ENCODE measurements at places on chromosomes 4 and X. TPM values are rescaled to one million over a fixed set of nuclear protein-coding genes. Genes with fewer than 3 reads are reported as not detected.
A peak's percentile ranks its signal among the peaks of the same experiment; 100 is the strongest.

The HERC3 gene
- total RNA-seq, result 23.3 TPM

The MAGED4 gene
- 0.15 TPM for total RNA-seq

The RTL9 gene
- 0.07 TPM for total RNA-seq

The FRAS1 gene
- total RNA-seq, result 0.52 TPM

DNA sequence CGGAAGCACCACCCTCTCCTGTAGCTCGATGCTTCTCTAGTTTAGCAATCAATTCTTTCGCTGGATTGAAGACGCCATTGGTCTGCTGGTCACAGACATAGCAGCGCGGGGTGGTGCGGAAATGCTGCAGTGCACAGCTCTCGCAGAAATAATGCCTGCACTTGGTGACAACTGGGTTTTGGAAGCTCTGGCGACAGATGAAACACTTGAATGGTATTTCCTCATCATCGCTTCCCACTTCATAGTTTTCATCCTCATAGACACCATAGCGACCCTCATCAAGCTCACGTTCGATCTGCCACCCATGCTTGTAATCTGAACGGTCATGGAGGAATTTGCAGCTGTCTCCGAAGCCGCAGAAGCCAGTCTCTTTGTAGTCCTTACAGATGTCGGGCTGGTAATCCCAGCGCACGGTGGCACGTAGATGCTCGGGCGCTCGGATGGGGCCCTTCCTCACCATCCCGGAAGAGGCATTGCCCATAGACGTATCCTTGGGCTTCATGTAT, 854 bp downstream of the RNF113A start:
- DNase-seq, result no peak

GRCh38 chr4:87540146-87541058, 11.2 kb upstream of the SPARCL1 start:
- peak; percentile 49 for DNase-seq

DNA sequence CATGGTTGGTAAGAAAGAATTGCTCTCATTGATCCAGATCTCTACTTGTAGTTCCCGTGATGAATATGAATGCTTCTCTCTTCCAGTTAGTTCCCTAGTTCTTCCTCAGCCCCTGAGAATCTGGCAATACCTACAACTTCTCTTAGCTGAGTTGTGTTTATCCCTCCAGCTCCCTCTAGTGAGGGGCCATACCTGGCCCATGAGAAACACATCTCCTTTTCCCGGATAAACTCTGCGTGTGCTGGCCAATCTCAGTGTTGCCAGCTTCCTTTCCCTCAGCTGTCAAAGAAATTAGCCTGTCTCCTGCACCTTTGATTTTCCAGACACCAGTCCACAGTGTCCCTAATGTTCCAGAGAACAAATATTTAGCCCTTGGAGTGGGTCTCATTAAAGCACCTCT, 5.7 kb downstream of the CBLL2 start:
- DNase-seq, result no peak

- DNase-seq, result no peak
Observed at GRCh38 chr4:109622626-109623025, 62.6 kb downstream of the MCUB start.

- DNase-seq, result no peak
Observed at GRCh38 chr4:113587640-113588275, 173.8 kb downstream of the CAMK2D start.

GRCh38 chr4:844752-845232, 18.9 kb upstream of the CPLX1 start:
- DNase-seq, result no peak

GRCh38 chrX:10032147-10032546, 65.0 kb downstream of the CLDN34 start:
- DNase-seq, result no peak

Data from gastrocnemius medialis (tissue), 4 donors.